ENCODE measurements at places on chromosomes 6 and 20.

GRCh38 chr6:1267057-1267732 lies 44.7 kb upstream of the FOXQ1 start:
- DNase-seq, result peak; percentile 34

- DNase-seq, result no peak
These were observed 37.0 kb upstream of the IER3 start for GRCh38 chr6:30781395-30781742.

DNA sequence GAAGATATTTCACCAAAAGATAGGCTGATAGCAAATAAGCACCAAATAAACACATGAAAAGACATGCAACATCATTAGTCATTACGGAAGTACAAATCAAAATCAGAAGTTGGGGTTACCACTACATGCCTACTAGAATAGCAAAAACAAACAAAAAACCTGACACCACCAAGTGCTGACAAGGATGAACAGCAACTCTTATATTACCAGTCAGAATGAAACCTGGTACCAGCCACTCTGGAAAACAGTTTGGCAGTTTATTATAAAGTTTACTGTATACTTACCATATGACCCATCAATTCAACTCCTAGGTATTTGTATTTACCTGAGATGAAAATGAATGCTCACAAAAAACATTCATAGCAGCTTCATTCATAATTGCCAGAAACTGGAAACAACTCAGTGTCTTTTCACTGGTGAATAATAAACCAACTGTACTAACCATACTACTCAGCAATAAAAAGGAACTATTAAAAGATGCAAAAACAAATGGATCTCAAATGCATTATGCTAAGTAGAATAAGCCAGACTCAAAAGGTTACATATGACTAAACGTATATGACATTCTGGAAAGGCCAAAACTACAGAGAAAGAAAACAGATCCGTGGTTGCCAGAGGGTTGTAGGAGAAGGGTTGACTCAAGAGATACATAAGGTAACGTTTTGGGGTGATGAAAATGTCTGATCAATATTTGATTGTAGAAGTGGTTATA lies 33.0 kb downstream of the NUP153 start:
- DNase-seq, result no peak

DNA sequence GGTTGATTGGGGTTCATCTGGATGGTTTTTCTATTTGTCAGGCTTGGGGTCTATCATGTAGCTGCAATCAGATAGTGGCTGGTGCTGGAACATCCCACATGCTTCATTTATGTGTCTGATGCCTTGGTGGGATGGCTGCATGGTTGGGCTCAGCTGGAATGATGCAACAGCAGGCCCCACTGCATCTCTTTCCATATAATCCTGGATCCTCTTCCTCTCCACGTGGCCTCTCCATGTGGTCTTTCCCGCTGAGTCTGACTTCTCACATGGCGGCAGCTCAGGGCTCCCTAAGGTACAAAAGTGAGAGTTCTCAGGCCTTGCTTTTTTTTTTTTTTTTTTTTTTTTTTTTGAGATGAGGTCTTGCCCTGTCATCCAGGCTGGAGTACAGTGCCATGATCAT lies 65.0 kb upstream of the SUPT3H start:
- DNase-seq, result no peak

GRCh38 chr20:15942130-15942529 lies 631.1 kb downstream of the KIF16B start:
- DNase-seq, result peak; percentile 2

DNA sequence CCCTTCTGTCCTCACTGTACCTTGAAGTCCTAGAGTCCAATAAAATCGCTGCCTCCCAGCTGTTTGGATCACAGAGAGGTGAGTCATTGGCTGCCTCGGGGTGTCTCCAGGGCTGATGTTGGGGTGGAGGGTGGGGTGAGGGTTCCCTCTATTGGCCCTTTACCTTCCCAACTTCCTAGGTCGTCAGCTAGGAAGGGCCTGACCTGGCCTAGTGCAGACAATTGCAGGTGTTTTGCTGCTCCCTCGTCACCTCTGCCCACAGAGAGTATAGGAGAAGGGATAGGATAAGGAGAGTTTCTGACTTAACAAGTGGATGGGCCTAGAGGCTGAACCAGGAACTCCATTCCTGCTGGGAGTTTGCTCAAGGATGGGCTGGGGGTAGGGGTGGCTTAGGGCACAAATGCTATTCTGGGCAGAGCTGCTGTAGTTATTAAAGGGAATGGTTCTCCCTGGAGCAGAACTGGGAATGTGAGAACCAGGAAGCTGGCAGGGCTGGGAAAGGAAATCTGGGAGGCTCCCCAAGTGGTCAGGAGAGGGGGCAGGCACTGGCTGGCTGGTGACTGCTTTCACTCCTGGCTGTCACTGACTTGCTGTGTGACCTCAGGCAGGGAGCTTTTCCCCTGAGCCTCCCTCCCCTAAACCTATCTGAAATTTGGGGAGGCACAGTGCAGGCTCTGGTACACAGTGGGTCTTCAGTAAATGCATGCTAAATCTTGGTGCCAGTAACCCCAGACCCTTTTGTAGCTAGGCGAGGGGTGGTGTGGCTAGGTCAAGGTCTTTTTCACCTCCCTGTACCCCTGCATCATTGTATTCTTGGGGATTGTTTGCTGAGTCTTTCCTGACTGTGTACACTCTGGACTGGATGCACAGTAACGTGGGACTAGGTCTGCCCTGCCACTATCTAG lies 1.5 kb downstream of the TP53INP2 start:
- peak; percentile 65 for DNase-seq

GRCh38 chr6:127188744-127189143 lies 70.3 kb downstream of the RSPO3 start:
- DNase-seq, result no peak

GRCh38 chr20:17680836-17681725 lies 961 bp downstream of the RRBP1 start:
- peak; percentile 77 for DNase-seq

DNA sequence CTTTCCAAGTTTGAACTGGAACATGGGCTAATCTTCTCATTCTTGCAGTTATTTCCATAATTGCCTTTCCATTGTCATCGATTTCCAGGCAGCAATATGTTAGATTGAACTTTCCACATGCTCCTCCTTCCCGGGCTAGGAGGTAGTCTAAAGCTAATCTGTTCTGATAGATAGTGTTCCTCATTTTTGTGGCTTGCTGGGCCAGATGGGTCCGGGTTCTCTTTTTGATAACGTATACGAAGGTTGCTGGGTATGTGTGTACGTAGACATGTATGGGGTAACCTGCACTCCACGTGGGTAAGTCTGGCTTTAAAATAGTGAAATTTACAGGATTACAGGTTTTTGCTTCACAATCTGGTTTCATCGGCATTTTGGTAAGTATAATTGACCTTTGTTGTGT lies 14.0 kb upstream of the GMPR start:
- DNase-seq, result no peak

GRCh38 chr6:80607811-80608391 lies 501.4 kb downstream of the BCKDHB start:
- peak; percentile 96 for DNase-seq

GRCh38 chr6:160634706-160635105 lies 29.4 kb downstream of the LPA start:
- DNase-seq, result no peak

DNA sequence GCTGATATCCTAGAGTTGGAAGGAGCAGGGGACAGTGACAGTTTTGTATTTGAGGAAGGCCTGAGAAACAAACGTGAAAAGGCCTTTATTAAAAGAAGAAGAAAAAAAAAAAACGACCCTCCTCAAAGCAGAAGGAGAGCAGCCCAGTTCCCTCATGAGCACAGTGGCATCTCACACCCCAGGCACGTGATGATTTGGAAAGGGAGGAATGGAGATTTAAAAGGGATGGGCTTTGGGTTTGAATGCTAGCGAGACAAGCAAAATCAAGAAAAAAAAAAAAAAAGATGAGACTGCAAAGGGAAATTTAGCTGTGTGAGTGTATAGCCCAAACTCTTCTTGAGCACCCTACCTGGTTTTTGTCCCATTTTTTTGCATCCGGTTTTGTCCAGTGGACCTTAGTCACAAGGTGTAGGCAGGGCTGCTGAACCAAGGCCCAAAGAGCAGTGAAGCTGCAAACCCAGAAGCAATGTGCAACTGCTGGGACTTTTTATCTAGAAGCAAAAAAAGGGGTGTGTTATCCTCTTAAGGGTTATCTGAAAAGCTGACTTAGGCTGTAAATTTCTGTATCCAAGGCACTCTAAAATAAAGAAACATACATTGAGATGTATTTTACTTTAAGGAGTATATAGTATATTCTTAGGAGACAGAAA lies 54.5 kb upstream of the RREB1 start:
- DNase-seq, result no peak

DNA sequence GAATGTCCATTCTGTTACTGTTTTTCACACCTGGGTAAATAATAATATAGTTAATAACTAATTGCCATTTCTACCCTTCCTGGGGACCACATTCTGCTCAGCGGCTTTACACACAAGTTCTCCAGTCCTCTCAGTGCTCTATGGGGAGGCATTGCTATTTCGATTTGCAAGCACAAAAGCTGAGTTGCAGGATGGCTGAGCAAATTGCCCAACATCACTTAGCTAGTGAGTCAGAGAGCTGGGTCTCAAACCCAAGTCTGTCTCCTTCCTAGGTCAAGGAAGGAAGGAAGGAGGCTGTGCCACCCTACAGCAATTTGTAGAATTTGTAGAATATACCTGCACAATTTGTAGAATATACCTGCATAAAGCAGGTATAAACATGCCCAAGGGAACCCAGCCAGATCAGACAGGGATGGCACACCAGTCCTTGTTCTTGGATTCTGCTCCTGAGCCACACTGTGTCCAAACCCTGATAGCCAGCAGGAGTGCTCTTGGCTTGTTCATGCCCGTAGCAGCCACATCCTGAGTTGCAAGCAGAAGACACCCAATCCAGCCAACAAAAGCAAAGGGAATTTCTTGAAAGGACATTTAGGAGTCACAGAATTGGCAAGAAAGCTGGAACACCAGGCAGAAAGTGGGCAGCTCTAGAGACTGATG lies 56.9 kb downstream of the LY86 start:
- no peak for DNase-seq

DNA sequence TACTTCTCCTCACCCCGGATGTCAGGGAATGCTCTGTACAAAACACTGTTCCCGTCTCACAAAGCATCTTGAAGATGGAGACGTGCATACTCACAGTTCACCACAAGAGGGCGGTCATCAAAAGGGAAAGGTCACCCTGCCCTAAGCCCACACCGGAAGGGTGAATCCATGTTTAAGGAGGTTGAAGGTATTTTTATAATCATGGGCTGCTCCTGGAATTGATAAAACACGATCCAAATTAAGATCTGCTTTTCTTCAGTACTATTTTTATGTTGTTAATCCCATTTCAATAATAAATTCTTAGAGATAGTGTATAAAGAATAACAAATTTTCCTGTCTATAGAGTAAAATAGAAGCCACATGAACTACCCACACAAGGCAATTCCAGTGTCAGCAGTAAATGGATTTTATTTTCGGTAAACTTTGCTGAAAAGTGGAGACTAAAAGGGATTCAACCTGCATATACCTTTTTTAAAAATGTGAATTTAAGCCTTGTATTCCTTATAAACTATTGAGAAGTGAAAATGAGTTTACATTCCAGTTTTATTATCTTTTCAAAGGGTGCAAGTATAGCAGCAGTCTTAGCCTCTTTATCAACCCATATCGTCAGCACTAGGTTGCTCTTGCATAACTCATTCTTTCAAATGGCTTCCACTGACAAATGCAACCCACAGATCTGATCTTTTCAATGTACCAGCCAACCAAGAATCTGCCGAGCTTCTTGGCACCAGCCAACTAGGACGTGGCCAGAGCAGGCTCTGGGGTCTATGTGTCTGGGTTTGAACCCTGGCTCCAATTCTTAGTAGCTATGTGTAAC lies 79.7 kb upstream of the MBOAT1 start:
- peak; percentile 82 for DNase-seq

DNA sequence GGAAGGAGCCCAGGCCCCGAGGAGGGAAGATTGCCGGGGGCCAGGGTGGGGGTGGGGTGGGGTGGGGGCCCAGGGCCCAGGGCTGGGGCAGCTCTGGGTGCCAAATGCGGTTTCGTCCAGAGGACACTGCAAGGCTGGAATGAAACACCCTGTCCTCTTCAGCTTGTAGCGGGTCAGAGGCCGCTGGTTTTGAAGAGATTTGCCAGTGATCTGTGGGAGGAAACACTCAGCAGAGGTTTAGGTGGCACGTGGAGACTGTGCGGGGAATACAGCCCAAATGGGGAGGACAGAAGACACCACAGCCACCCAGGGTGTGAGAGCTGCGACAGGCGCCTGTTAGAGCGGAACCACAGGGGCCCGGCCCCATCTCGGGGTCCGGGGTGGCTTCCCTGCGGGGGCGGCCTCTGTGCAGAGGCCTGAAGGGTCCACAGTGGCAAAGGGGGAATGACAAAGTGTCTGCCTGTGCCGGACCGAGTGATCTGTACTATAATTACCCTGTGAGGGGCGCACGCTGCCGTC lies 29.2 kb downstream of the FRMD1 start:
- DNase-seq, result no peak

GRCh38 chr6:41878246-41878645 lies 16.9 kb downstream of the USP49 start:
- DNase-seq, result peak; percentile 77

DNA sequence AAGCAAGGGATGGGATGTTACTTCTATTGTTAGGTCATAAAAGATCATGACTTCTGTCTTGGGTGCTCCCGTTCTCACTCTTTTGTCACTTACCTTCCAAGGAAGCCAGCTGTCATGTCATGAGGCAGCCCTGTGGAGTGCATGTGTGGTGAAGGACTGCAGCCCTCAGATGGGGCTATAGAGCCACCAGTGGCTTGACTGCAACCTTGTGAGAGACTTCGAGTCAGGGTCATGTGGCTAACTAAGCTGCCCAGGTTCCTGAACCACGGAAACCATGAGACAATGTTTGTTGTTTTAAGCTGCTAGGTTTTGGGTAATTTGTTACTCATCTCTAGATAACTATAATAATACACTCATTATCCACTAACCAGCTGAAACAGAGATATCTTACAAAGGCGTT lies 477.1 kb downstream of the BTBD3 start:
- no peak for DNase-seq

GRCh38 chr20:49656304-49656703 lies 57.4 kb downstream of the B4GALT5 start:
- peak; percentile 45 for DNase-seq

- DNase-seq, result peak; percentile 57
These were observed 25.6 kb upstream of the GABRR1 start for GRCh38 chr6:89242574-89243330.

DNA sequence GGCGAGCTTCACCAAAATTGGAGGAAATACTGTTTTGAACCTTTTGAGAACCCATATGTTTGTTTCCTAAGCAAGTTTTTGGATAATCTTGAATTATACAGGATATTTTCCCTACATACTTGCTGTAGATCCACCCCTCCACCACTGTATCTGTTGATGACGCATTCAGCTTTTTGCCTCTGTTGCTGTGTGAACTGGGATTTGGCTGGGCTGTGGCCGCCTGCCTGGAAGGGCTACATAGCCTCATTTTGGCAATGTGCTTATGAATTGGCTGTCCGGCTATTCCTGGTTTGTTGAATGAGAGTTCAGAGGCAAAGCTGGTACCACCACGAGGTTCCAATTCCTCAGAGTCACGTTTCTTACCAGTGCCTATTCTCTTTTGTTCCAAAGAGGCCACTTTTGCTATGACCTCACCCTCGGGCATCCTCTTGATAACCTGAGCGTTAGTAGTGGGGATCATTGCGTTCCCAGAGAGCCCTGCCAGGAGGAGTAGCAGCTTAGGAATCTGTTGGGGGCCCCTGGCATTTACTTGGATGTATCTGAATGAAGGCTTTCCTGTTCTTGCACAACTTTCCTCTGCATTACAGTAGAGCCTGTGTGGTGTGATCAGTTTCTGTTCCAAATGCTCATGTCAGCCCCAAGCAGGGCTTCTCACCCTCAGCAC lies 6.4 kb downstream of the FAM83D start:
- peak; percentile 50 for DNase-seq

GRCh38 chr20:63360850-63361518 lies at the start of gene CHRNA4:
Gene CHRNA4 (minus strand): TSS chr20:63361349. CDS start chr20:63361165, 184 bp downstream.
- DNase-seq, result no peak

Data from EH (cell line).